ENCODE measurements at places on chromosomes 7 and 10.

- no peak for DNase-seq
Observed at GRCh38 chr10:90481326-90481923, 376.4 kb downstream of the HTR7 start.

GRCh38 chr7:130024390-130024789 lies 26.8 kb downstream of the ZC3HC1 start:
- no peak for DNase-seq

DNA sequence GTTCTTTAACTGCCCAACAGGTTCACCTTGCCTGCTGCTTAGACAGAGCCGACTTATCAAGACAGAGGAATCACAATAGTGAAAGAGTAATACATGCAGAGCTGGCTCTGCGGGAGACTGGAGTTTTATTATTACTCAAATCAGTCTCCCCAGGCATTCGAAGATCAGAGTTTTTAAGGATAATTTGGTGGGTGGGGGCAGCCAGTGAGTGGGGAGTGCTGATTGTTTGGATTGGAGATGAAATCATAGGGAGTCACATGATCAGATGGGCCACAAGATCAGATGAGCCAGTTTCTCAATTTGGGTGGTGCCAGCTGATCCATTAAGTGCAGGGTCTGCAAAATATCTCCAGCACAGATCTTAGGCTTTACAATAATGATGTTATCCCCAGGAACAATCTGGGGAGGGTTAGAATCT lies 131.3 kb downstream of the AKR1D1 start:
- peak; percentile 73 for DNase-seq

DNA sequence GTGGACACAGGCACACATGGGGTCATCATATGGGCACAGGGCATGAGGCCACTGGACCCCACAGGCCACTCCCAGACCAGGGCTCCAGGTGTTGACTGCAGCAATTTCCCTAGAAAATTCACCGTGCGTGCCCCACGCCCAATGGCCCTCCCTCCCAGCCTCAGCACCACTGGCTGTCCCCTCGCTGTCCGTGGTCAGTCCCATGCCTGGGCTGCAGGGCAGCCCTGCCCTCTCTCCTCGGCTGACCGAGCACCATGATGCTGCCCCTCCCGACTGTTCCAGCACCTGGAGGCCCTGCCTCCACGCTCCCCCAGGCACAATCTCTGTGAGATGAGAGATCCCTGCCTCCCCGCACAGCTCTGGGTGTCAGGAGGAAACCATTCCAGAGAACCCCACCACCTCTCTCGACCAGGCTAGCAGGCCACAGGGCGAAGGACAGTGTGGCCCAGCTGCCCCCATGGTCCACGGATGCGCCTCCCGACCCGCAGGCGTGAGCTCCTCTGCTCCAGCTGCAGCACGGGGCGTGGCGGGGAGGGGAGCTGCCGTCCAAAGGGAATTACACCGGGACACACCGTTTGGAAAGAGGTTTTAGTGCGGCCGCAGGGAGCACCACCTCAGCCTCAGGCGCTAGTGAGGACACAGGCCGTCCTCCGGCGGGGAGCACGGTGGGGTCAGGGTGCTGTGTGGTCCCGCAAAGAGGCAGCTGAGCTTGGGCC lies 12.6 kb downstream of the NUDT1 start:
- no peak for DNase-seq

DNA sequence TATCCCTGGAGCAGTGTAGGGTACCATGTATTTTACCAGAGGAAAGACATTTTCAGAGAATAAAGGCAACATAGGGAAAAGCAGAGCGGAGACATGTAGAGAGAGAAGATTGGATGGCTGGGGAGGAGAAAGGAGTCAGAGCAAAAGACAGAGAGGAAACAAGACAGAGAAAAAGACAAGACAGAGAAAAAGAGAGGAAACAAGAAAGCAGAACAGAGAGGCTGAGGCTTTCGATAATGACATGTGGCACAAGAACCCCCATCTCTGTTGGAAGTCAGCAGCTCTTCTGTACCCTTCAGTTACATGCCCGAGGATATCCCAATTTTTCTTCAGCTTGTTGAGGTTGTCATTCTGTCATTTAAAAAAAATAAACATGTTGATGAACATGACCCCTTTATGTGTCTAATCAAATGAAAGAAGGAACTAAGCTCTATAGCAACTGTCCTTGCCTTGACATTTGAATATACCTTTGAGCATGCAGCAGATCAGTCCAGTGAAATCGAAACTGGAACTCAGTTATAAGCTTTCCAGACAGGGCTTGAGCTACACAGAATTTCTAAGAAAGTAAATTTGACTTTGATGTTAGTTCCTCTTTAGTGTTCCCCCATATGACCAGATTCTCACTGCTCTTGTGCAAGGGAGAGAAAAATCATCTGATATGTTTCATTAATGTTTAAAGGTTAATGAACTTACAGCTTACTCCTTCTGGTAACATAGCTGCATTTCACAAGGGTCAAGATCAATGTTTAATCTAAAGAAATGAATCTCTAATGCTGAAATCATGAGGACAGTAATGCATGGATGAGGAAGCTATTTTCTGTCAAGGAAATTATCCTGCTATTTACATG lies 75.1 kb upstream of the SP4 start:
- no peak for DNase-seq

Data from H9 (cell line).